Common myeloid progenitor, CD34-positive (primary cell): ENCODE measurements at places on chromosomes 3 and 15.
A peak's percentile ranks its signal among the peaks of the same experiment; 100 is the strongest.

GRCh38 chr3:168002786-168003368 is 92.8 kb downstream of the GOLIM4 start:
- H3K4me1 ChIP-seq, result no peaks in the 10 kb centered on the region
- H3K36me3 ChIP-seq, result no peaks in the 10 kb centered on the region
- H3K27me3 ChIP-seq, result no peaks in the 10 kb centered on the region
- H3K4me3 ChIP-seq, result no peak overlapping the region

- no peaks in the 10 kb centered on the region for H3K36me3 ChIP-seq
- no peaks in the 10 kb centered on the region for H3K27me3 ChIP-seq
- no peak for DNase-seq
Observed at GRCh38 chr3:159187706-159188105, 385.9 kb downstream of the MFSD1 start.

DNA sequence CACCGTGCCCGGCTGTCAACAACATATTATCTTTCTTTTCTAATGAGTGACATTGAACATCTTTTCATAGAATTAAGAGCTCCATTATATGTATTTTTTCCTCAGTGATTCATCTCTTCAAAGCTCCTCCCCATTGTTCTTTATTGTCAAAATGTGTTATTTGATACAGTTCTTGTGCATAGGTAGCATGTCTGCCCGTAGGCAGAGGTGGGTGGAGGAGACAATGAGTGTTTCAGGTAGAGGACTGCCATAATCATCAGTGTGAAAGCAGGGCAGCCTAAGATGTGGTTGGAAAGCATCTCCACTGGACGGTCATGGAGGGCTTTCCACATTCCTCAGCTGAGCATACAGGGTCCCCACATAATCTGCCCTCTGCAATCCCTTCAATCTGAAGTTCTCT is 452.0 kb upstream of the MCTP2 start:
- H3K27me3 ChIP-seq, result no peaks in the 10 kb centered on the region
- H3K4me3 ChIP-seq, result no peak overlapping the region
- DNase-seq, result no peak
- no peaks in the 10 kb centered on the region for H3K36me3 ChIP-seq
- H3K4me1 ChIP-seq, result no peaks in the 10 kb centered on the region
- no peak overlapping the region for H3K27ac ChIP-seq

DNA sequence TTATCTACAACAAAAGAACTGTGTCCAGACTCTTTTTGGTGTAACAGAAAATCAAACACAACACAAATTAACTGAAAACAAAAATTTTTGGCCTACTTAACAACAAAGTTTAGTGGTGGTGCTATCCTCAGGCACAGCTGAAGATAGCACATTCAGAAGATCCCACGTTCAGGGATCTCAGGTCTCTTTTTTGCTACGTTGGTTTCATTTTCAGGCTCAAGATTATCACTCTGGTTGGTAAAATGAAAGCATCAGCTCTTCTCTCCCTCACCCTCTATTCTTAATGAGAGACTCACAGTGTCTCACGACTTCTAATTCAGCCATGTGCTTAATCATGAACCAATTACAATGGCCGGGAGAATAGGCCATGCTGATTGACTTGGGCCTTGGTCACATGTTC is 146.9 kb upstream of the PTPRG start:
- no peak overlapping the region for H3K4me3 ChIP-seq
- no peak for DNase-seq
- H3K36me3 ChIP-seq, result no peaks in the 10 kb centered on the region
- no peak overlapping the region for H3K27ac ChIP-seq
- H3K27me3 ChIP-seq, result no peaks in the 10 kb centered on the region
- no peaks in the 10 kb centered on the region for H3K4me1 ChIP-seq

DNA sequence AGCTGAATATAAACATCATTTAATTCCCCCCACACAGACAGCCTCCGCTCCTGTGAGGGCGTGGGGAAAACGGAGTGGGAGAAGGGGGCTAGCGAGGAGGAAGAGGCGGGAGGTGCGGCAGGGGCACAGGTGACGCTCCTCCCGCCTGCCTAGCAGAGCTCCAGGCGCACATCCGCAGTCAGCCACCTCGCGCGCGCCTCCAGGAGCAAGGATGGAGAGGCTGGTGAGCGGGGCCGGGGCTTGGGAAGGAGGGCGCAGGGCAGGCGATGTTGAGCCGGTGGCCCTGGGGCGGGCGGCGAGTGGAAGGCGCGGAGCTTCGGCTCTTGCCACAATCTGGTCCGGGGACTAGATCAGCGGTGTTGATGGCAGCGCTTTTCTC is at the start of gene CD200:
Gene CD200, plus strand, starts transcription at position 155 of the 379 bp plus-strand sequence. Its CDS starts 57 bp downstream, at position 212.
- peak within 1 kb of the TSS; percentile 82 for H3K27ac ChIP-seq
- peak within 1 kb of the TSS; percentile 97 for H3K4me3 ChIP-seq
- H3K27me3 ChIP-seq, result no peaks in the 10 kb centered on the region
- peaks cover 2% of the 10 kb centered on the region for H3K36me3 ChIP-seq
